SK-N-SH treated with all-trans-retinoic acid at 6 μM for 48 hours (cell line): ENCODE measurements at places on chromosomes 5 and 9.
A peak's percentile ranks its signal among the peaks of the same experiment; 100 is the strongest.

DNA sequence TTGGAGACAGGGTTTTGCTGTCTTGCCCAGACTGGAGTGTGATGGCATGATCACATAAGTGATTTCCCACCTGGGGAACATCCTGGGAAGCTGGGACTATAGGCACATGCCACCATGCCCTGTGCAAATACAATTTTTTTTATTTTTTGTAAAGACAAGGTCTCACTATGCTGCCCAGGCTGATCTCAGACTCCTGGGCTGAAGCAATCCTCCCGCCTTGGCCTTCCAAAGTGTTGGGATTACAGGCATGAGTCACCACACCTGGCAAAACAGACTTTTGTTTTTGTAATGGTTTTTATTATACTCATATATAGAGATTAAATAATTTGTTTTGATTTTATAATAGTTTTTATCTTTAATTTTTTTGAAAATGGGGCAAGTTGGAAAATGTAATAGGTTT, 14.7 kb downstream of the DNAJC25 start:
- ATAC-seq = no peak

DNA sequence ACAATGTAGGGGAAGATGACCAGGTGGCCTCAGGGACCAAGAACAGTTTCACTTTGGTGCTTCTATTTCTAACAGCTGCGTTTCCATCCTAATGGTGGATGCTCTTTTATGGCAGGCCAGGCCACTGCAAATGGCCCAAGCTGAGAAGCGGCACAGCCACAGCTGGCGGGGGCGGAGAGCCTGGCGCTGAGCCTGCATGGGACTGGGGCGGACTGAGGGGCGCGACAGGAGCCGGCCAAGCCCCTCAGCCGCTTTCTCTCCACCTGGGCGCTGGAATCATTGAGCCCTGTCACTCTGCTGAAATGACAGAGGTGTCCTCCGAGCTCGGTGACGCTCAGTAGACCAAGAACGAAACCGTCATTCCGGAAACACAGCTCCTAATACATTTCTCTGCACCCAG, 317.3 kb upstream of the PDE4D start:
- ATAC-seq = no peak

DNA sequence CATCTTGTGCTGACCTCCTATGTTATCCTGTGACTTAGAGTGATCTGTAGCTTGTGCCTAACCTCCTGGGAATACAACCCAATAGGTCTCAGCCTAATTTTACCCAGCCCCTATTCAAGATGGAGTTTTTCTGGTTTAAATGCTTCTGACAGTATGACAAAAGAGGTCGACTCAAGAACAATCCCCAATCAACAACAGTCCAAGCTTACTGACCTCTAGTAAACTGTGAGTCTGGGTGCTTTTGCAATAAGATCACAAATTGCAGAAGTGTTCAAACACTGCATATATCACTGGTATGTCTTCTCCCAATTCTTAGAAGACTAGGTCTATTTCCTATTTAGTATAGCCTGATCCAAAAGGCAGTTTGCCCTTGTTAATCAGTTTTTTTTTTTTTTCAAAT, 323.5 kb upstream of the PTGER4 start:
- ATAC-seq = no peak

DNA sequence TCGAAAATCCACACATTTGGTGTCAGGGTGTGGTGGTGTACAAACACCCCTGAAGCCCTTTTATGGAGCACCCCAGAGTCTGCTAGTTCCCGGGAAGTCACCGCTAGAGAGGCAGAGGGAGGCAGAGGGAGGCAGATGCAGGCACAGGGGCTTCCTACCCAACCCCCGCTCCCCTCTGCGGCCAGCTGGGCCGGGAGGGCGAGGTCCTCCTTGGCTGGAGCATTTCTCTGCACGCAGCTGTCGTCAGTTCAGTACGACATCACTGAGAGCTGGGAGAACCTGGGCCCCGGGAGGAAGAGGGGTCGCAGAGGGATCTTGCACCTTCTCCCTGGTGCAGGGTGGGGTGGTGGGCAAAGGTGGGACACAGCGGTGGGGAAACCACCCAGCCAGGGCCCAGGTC, 15.8 kb upstream of the UBAC1 start:
- no peak for ATAC-seq

- peak; percentile 34; the same call in 2 of the 3 replicates for ATAC-seq
Measured at GRCh38 chr9:127887792-127888191, 10.3 kb upstream of the AK1 start.

- ATAC-seq = no peak
Measured at GRCh38 chr5:89324990-89325389, 442.0 kb upstream of the MEF2C start.

GRCh38 chr5:61673007-61673735, 341.1 kb downstream of the ZSWIM6 start:
- no peak for ATAC-seq

GRCh38 chr5:128681096-128681495, 143.1 kb upstream of the FBN2 start:
- no peak for ATAC-seq

- ATAC-seq = no peak
Measured at GRCh38 chr5:124976086-124976485, 229.6 kb upstream of the ZNF608 start.

DNA sequence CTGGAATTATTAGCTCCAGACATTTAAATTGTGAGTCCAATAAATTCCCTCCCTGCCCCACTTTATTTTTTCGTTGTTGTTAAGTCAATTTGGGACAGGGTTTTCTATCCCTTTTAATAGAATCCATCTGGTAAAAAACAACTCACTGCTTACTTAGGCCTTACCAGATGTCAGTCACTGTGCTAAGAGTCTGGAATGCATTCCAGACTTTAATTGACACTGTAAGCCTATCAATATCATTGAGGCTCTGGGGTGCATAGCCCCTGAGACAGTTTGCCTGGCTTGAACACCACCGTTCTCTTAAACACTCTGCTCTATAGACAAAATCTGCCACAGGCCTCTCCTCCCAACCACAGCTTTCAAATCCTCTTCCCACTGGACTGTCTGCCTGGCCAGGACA, 175.9 kb downstream of the NSG2 start:
- ATAC-seq = no peak

GRCh38 chr9:108551030-108551841, 304.6 kb downstream of the ACTL7B start:
- peak; percentile 96 for ATAC-seq

- no peak for ATAC-seq
Measured at GRCh38 chr9:80158131-80158530, 586.4 kb downstream of the TLE4 start.

- ATAC-seq = no peak
Measured at GRCh38 chr9:78860801-78861475, 564.0 kb downstream of the PSAT1 start.

- ATAC-seq = no peak
Measured at GRCh38 chr9:90526386-90526785, 116.2 kb downstream of the DIRAS2 start.

- no peak for ATAC-seq
Measured at GRCh38 chr5:150457121-150457520, 7.6 kb upstream of the RPS14 start.

- ATAC-seq = no peak
Measured at GRCh38 chr9:26157411-26157810, 479.2 kb upstream of the TUSC1 start.

GRCh38 chr5:124287813-124288212, 458.6 kb downstream of the ZNF608 start:
- no peak for ATAC-seq

DNA sequence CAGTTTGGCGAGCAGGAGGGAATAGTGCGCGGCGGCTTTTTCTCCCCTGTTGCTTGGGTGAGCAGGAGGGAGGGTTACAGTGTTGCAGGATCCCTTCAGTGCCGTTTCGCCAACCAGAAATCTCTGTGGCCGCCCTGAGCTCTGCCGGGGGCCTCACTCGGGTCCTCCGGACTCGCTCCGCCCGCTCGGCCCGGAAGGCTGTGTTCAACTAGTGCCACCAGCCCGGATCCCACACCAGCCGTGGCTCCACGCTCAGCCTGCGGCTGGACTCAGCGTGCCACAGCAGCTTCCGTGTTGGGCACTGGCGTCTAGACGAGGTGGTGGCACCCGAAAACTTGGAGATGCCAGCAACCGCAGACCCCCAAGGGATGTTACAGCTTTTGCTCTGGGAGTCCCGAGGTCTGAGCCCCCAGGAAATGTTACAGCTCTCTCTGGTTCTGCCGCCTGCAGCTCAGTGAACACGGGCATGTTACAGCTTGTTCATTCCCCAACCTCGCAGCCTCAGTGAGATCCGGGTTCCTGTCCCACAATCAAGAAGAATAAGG, 16.0 kb upstream of the OR13C9 start:
- ATAC-seq = no peak

- peak; percentile 59 for ATAC-seq
Measured at GRCh38 chr5:159850160-159850559, 66.1 kb upstream of the ADRA1B start.

DNA sequence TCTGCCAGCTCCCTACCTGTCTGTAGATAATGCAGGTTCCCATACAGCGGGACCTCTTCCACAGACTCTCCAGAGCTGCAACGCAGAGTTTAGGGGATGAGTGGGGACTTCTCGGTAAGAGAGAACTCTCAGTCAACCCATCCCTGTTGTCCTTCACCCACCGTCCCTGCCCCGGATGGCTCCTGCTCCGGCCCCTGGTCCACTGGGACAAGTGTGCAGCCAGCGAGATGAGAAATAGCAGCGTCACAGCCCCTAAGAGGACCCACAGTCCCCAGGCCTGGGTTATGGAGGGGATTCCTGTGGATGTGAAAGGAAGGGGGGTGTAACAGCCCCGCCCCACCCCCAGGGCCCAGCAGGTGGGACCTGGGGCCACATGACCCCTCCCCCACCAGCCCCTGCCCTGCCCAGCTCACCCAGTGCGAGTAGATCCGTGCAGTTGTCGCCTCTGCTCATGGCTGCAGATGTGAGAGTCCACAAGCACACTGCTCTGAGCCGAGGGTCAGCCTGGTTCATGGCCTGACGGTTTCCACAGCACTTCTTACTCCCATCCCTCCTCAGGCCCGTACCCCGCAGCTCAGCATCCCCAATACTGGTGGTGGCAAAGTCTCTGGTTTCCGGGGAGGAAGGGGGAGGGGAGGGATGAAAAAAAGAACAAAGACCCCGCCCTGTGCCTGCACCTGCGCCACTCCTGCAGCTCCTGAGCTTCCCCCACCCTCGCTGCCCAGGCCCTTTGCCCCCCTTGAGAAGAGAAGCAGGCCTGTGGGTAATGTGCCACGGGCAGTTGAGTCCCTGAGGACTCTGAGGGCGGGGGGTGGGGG, at the start of gene SIT1:
TSS of gene SIT1 (minus strand) at position 591 of the 818 bp plus-strand sequence. CDS start at position 513, 78 bp downstream.
- no peak for ATAC-seq
